Neural crest cell (in vitro differentiated cells): ENCODE measurements at places on chromosomes 4 and X. TPM values are rescaled to one million over a fixed set of nuclear protein-coding genes. Genes with fewer than 3 reads are reported as not detected.

The DNASE1L1 gene
- 9.3 and 11.5 TPM in 2 replicates for total RNA-seq

The UCHL1 gene
- 265 and 285 TPM in 2 replicates for total RNA-seq

The IGSF1 gene
- total RNA-seq = 3.8 and 3.9 TPM in 2 replicates

The RNF128 gene
- total RNA-seq = not detected in 2 replicates

The FANCB gene
- 16.1 and 19.5 TPM in 2 replicates for total RNA-seq

The P2RY4 gene
- total RNA-seq = 0.19 TPM in 1 of 2 replicates, not detected in the other

The H2BW2 gene
- 0.20 and 0.51 TPM in 2 replicates for total RNA-seq

The GUF1 gene
- 30.2 and 33.3 TPM in 2 replicates for total RNA-seq

The IL3RA gene
- not detected in 2 replicates for total RNA-seq

The HTN1 gene
- not detected in 2 replicates for total RNA-seq

DNA sequence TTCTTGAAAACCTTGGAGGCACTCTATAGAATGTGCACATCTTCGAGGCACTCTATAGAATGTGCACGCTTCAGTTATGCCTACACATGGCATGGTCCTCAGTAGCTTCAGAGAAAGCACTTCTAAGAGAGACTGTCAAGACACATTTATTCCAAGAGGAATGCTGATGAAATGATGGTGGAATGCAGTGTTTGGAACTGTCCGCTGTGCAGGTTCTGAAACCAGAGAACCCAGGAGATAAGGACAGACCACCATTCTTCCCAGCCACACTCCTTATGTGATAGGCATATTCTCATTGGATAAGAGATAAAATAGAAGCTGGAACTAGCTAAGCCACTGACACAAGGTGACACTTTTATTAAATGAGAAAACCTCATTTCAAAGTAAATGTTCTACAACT is 263.3 kb downstream of the NLGN4X start:
- H3K4me3 ChIP-seq = no peak overlapping the region
- no peaks in the 10 kb centered on the region for H3K27me3 ChIP-seq
- DNase-seq = no peak

GRCh38 chrX:63561425-63561824 is 210.3 kb upstream of the SPIN4 start:
- no peak for DNase-seq
- no peaks in the 10 kb centered on the region for H3K27me3 ChIP-seq
- no peak overlapping the region for H3K27ac ChIP-seq
- peaks cover 14% of the 10 kb centered on the region for H3K4me1 ChIP-seq
- peaks cover 9% of the 10 kb centered on the region for H3K36me3 ChIP-seq

DNA sequence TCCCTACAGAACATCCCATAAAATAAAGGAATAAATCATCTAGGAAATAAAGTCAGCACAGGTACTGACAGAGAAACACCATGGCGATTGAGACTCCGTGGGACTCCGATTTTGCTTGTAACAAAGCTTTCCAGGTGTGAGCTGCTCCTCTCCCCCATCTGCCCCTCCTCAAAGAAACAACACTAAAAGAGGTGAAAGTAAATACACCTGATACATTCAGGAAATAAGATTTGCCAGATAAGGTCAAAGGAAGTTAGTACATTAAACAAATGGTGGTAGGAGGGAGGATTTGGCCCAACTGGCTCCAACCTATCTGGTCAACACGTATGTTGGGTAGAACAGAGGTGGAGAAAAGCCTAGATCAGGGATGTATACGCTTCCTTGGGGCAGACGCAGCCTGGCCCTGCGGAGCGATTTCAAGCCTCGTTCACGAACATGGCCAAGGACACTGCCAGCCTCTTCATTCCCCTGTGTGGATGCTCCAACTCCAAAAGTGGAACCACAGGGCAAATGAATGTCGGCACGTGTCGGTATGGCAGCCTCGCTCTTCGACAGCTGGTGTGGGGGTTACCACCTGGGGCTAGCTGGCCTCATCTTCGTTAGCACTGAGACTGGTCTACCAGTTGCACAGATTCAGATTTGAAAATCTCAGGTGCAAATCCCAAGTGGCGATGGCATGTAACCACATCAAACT is 162.5 kb downstream of the AFAP1 start:
- H3K4me1 ChIP-seq = peaks cover 60% of the 10 kb centered on the region
- peaks cover 11% of the 10 kb centered on the region for H3K36me3 ChIP-seq
- DNase-seq = no peak
- H3K4me3 ChIP-seq = no peak overlapping the region

- no peak overlapping the region for H3K27ac ChIP-seq
- no peak for DNase-seq
Measured at GRCh38 chr4:17153572-17153971, 255.1 kb upstream of the LDB2 start.

DNA sequence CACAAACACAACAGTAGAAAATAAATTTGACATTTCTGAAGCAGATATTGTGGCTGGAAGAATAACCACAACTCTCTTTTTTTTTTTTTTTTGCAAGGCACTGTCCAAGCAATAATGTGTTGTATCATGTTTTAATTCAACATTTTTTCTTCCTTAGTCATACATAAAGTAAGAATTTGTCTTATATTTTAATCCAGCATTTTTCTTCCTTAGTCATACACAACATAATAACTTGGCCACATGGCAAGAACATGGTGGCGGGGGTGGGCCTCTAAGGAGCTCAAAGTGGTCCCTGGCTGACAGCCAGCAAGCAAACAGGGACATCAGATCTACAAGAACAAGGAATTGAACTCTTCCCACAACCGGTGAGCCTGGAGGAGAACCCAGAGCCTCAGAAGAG is 20.2 kb downstream of the FBXW7 start:
- H3K4me3 ChIP-seq = no peak overlapping the region
- DNase-seq = no peak
- H3K36me3 ChIP-seq = peaks cover 8% of the 10 kb centered on the region
- peaks cover 19% of the 10 kb centered on the region for H3K4me1 ChIP-seq
- no peak overlapping the region for H3K27ac ChIP-seq
- no peaks in the 10 kb centered on the region for H3K27me3 ChIP-seq

GRCh38 chr4:60790608-60791007 is 409.5 kb upstream of the ADGRL3 start:
- H3K27me3 ChIP-seq = no peaks in the 10 kb centered on the region
- no peaks in the 10 kb centered on the region for H3K4me1 ChIP-seq
- H3K27ac ChIP-seq = no peak overlapping the region
- DNase-seq = no peak
- no peaks in the 10 kb centered on the region for H3K36me3 ChIP-seq

DNA sequence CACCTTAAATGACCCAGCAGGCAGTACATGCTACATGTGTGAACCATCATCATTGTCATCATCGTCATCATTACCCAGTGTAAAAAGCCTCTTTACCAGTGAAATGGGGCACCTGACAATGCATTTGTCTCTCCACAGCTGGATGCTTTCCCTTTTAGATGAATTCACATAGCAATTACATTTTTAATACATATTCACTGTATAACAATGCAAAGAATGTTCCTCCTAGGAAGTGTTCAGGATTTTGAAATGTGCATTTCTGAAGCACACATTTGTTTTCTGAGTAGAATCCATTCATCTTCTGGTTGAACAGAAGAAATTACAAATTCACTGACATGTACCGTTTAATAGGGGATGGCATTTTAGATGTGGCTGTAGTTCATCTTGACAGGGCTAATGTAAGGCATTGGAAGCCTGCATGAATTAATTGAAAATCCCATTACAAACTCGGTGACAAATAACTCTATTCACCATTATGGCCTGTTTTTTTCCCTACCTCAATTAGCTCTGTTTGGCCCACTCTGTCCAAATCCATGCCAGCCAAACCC is 111.1 kb downstream of the SH3RF1 start:
- DNase-seq = no peak
- peaks cover 4% of the 10 kb centered on the region for H3K36me3 ChIP-seq
- H3K4me3 ChIP-seq = no peak overlapping the region
- no peak overlapping the region for H3K27ac ChIP-seq
- H3K4me1 ChIP-seq = peaks cover 37% of the 10 kb centered on the region

DNA sequence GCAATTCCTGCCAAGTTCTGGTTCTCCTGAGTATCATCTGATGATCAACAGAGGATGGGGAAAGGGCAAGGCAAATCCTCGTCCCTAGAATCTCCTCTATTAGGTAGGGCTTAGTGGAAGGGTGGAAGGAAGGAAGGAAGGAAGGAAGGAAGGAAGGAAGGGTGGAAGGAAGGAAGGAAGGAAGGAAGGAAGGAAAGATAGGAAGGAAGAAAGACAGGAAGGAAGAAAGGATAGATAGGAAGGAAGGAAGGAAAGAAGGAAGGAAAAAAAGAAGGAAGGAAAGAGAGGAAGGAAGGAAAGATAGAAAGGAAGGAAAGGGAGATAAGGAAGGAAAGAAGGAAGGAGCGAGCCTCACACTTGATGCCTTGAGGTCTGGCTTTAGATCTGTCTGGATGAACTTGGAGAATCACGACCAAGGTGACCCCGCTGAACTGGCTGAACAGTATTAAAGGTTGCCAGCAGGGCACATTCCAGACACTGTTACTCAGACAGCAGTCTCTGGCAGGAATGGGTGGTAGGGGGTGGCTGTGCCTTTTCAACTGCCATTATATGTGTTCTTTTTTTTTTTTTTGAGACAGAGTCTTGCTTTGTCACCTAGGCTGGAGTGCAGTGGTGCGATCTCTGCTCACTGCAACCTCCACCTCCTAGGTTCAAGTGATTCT is 57.1 kb downstream of the MAP7D2 start:
- peaks cover 4% of the 10 kb centered on the region for H3K36me3 ChIP-seq
- no peaks in the 10 kb centered on the region for H3K4me1 ChIP-seq
- H3K27me3 ChIP-seq = no peaks in the 10 kb centered on the region
- no peak overlapping the region for H3K4me3 ChIP-seq
- no peak for DNase-seq

DNA sequence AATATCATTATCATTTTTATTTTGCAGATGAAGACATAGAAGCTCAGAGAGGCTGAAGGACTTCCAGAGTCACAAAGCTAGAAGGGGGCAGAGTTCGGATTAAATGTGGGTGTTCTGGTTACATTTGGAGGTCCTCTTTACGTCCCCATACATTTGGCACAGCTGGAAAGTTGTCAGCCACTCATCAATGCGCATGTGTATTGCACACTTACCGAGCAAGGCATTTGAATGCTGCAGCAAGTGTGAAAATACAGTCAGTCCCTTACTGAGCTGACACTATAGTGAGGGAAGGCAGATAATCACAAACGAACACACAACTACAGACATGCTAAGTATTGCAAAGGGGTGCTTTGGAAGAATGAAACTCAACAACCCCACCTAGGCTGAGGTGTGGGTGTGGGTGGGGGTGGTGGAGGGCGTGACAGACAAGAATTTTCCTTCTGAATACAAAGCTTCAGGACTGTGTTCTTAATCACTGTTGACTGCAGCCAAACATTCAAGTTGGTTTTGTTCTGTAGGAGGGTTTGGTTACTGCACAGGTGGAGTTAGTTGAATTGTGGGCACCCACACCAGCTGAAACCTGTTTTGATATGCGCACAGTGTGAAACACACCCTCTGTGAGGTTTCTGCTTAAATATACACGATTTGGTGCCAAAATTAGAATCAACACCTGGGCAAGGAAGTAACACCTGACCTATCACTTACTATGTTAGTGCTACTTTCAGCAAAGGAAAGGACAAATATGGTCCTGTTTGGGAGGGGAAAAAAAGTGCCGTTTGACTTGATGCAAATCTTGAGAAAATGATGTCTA is 72.4 kb downstream of the COQ2 start:
- H3K4me3 ChIP-seq = no peak overlapping the region
- H3K27me3 ChIP-seq = no peaks in the 10 kb centered on the region
- H3K27ac ChIP-seq = no peak overlapping the region

GRCh38 chr4:20403290-20403689 is 151.6 kb downstream of the SLIT2 start:
- DNase-seq = no peak
- no peaks in the 10 kb centered on the region for H3K27me3 ChIP-seq
- H3K36me3 ChIP-seq = no peaks in the 10 kb centered on the region
- H3K27ac ChIP-seq = no peak overlapping the region
- H3K4me1 ChIP-seq = peaks cover 6% of the 10 kb centered on the region

GRCh38 chr4:134627366-134627765 is 425.8 kb upstream of the PABPC4L start:
- no peak for DNase-seq
- peaks cover 25% of the 10 kb centered on the region for H3K4me1 ChIP-seq
- H3K4me3 ChIP-seq = no peak overlapping the region
- H3K36me3 ChIP-seq = no peaks in the 10 kb centered on the region

- H3K4me1 ChIP-seq = peaks cover 29% of the 10 kb centered on the region
- peak; percentile 37 for DNase-seq
- no peaks in the 10 kb centered on the region for H3K36me3 ChIP-seq
- H3K27me3 ChIP-seq = no peaks in the 10 kb centered on the region
- H3K27ac ChIP-seq = no peak overlapping the region
Measured at GRCh38 chr4:137621056-137621455, 88.8 kb upstream of the PCDH18 start.

DNA sequence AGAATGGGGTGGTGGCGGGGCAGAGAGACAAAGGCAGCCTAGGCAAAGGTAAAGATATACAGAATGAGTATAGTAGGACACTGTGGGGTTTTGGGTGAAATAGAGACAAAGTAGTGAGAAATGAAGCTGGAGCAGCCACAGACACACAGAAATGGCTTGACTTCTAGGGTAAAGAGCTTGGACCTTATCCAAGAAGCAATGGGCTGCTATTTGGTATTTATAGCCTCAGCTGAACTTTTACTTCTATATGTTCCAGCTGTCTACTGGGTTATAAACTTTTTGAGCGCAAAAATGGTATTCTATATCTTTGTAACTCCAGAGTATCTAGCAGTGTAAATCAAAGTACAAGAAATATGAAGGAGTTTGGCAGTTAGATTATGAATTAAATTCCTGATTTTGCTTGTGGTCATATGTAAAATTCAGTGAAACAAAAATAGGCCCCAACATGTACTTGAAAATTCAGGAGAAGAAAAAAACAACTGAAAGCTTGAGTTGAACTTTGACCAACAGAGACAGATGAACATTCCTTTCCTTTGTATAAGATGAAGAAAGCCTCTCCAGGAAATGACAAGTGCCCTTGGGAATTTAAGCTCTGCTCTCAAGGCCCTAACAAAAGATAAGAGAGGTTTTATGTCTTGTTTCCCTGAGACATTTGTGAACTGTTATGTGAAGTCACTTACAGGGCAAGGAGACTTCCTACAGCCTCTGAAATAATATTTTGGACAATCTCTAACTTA is 354.1 kb downstream of the CHIC1 start:
- no peaks in the 10 kb centered on the region for H3K36me3 ChIP-seq
- H3K4me3 ChIP-seq = peak overlapping the region; percentile 57
- no peaks in the 10 kb centered on the region for H3K27me3 ChIP-seq
- peak overlapping the region; percentile 99 for H3K27ac ChIP-seq
- H3K4me1 ChIP-seq = peaks cover 56% of the 10 kb centered on the region

DNA sequence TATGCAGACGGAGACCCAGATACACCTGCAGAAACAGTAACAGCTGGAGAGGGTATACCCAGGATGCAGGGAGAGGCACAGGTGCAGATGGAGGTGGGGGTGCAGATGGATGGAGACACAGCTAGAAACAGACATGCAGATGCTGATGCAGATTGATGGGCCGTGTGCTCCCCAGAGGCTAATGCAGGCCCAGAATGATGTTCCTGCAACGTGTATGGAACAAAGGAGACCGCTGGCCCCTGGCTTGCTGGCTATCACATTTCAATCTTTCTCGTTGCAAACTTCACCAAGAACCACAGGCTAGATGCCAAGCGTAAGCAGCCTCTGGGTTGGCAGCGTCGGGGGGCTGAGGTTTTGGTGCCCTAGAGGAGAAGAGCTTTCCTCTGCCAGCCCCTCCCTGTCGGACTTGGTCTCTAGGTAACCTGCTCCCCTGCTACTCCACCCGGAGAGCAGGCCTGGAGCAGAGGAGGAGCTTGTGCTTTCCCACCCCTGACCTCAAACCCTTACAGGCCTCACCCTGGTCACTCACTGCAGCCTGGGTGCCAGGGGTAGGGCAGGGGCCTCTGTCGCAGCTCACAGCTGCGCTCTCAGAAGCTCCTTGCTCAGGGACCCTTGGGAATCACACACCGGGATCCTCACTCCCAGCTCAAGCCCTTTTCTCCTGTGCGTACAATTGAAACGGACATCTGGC is 69.0 kb upstream of the PSAPL1 start:
- no peaks in the 10 kb centered on the region for H3K36me3 ChIP-seq
- peak overlapping the region; percentile 84 for H3K27ac ChIP-seq
- H3K4me3 ChIP-seq = no peak overlapping the region
